Cerebellum (tissue), 4 donors: ENCODE measurements at places on chromosomes 13 and 19.

DNA sequence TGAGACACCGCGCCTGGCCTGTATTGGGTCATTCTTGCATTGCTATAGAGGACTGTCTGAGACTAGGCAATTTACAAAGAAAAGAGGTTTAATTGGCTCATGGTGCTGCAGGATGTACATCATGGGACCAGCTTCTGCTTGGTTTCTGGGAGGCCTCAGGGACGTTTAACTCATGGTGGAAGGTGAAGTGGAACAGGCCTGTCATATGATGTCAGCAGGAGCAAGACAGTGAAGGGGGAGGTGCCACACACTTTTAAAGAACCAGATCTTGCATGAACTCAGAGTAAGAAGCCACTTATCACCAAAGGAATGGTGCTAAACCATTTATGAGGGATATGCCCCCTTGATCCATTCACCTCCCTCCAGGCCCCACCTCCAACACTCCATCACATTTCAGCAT, 18.7 kb downstream of the CARD8 start:
- DNase-seq: no peak

DNA sequence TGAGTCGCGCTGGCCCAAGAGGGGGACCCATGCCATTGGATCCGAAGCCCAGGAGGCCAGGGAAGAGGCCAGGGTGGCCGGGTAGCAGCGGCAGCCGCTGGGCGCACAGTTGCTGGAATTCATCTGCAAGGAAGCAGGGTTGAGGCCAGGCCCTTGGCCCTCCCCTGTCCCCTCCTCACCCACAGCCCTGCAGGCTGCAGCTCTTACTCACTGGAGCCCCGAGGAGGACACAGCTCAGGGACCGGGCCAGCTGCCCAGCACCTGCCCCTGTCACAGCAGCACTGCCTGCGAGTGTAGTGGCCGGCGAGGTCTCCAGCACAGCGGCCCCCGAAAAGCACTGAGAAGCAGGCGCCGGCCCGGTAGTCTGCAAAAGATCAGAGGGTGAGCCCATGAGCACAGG, 11.2 kb downstream of the FBN3 start:
- DNase-seq: no peak

GRCh38 chr13:97229699-97230098, 7.6 kb downstream of the MBNL2 start:
- no peak for DNase-seq

GRCh38 chr13:105937451-105937850, 598.0 kb downstream of the EFNB2 start:
- peak; percentile 70 for DNase-seq

DNA sequence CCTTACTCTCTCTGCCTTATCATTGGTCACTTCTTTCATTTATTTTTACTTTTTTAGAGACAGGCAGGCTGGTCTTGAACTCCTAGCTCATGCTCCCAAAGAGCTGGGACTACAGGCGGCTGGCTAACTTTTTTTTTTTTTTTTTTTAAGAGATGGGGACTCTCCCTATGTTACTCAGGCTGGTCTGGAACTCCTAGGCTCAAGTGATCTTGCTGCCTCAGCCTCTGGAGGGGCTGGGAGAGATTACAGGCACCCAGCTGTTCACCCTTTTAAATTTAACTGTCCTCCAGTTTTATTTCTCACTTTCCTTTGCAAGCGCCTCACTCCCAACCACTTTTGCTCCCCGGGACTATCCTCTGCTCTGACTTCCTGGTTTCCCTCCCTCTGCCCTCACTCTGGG, 5.6 kb upstream of the CLDN10 start:
- no peak for DNase-seq

DNA sequence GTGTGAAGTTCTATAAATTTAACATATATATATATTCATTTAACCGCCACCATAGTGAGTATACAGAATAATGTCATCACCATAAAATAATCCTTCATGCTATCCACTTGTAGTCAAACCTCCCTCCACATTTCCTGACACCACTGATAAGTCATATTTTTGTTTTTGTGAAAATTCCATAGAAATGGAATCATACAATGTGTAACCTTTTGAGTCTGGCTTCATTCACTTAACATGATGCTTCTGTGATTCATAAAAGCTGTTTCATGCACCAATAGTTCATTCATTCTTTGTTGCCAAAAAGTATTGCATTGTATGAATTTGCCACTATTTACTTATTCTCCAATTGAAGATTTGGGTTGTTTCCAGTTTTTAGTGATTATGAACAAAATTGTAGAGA, 497.5 kb upstream of the PCDH20 start:
- DNase-seq: no peak

DNA sequence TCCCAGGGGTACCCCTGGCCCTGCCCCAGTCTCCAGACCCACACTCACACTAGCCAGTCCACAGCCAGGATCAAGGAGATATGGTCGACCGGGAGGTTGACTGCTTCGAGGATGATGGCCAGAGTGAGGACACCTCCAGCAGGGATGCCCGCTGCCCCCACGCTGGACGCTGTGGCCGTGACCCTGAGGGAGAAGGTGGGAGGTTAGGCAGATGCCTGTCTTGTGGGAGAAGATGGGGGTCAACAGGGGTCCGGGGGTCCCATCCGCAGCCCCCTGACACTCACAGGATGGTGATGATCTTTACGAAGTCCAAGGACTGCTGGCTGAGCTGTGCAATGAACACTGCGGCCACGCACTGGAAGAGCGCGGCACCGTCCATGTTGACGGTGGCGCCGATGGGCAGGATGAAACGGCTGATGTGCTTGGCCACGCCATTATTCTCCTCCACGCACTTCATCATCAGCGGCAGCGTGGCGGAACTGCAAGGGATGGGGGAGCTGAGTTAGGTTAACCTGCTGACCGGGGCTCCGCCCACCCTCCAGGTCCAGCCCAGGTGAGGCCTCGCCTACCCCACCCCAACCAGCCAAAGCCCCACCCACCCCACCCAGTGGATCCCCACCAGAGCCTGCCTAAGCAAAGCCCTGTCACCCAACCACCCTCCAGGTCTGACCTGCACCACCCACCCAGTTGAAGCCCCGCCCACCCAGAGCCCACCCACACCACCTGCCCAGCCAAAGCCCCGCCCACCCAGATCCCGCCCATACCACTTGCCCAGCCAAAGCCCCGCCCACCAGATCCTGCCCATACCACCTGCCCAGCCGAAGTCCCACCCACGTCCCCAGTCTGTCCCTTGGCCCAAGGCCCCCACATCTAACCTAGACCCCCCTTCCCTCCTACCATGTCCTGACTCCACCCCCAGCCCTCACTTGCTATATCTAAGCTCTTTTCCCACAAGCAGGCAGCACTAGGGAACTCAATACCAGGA, 11.2 kb downstream of the SLC1A5 start:
- DNase-seq: no peak

DNA sequence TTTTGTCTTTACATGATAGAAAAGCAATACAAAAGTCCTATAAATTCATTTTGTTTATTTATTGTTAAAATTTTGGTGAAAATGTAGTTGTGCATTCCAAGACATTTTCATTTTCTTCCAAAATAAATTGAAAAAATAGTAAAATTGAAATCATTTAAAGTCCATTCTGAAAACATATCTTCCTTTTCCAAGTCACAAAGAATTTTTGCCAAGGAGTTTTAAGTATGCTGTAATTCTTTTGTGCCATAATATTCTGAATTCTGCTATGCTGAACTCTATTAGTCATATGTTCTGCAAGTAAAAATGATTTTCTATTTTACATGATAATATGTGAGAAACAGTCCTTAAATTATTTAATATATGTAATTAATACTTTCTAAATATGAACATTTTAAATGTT, 879.6 kb upstream of the SLC10A2 start:
- no peak for DNase-seq

DNA sequence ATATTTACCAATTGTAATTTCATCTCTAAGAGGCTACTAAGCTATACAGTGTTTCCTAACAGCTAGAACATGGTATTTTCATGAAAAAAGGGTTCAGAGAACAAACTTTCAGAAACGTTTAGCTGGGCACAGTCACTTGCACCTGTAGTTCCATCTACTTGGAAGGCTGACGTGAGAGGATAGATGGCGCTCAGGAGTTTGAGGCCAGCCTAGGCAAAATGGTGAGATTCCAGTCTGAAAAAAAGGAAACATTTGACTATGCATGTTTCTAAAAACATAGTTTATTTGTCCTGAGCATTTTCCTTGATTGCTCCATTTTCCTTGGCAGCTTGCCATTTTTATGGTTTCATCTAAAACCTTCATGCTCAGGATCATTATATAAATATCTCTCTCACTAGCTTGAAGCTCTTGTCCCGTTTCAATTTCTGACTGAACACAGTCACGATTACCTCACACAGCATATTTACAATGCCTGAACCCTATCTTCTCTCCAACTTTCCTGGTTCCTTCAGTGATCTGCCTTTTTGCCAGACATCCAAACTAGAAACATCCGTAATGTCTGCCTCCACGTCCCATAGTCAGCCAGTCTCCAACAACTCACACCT, 200.8 kb downstream of the RGCC start:
- no peak for DNase-seq

DNA sequence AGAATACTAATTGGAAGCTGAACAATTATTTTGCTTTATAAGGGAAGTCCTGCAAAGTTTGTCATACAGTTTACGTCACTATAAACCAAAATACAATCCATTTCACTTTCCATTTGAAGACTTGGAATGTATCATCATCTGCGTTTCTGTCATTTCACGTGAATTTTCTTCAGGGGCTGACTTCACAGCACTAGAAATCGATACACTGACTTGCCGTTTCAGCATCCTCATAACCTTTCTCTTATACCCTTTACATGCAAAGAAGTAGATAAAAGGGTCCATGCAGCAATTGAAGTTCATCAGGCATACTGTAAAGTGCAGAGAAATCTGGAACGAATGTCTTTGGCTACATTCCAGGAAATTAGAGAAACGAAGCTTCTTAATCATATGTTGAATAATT, 12.2 kb downstream of the GPR183 start:
- no peak for DNase-seq

- DNase-seq: no peak
Measured at GRCh38 chr13:51370116-51370515, 30.6 kb downstream of the SERPINE3 start.

- peak; percentile 38 for DNase-seq
Measured at GRCh38 chr19:5293612-5294378, 46.8 kb downstream of the PTPRS start.
